Ascending aorta (tissue), 2 donors: ENCODE measurements at places on chromosomes 13 and 19. TPM values are rescaled to one million over a fixed set of nuclear protein-coding genes. Genes with fewer than 3 reads are reported as not detected.

GRCh38 chr19:15516363-15516762, 8.0 kb downstream of the CYP4F22 start:
- no peaks in the 10 kb centered on the region for H3K36me3 ChIP-seq
- no peaks in the 10 kb centered on the region for H3K4me1 ChIP-seq
- H3K27ac ChIP-seq: no peak overlapping the region
- DNase-seq: no peak
- no peak overlapping the region for H3K4me3 ChIP-seq

DNA sequence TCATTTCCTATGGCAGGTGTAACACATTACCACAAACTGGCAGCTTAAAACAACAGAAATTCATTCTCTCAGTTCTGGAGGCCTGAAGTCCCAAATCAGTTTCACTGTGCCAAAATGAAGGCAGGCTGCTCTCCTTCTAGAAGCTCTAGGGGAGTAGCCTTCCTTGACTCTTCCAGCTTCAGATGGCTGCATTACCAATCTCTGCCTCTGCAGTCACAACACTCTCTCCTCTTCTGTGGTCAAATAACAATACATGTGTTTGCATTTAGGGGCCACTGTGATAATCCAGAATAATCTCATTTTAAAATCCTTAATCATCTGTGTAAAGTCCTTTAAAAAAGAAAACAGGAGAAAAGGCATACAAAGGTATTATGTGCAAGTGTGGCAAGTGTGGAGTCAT, 7.8 kb downstream of the DIAPH3 start:
- H3K27me3 ChIP-seq: no peaks in the 10 kb centered on the region
- no peak for DNase-seq
- no peak overlapping the region for H3K4me3 ChIP-seq
- no peak overlapping the region for H3K27ac ChIP-seq
- H3K4me1 ChIP-seq: no peaks in the 10 kb centered on the region

GRCh38 chr19:40622773-40623075, 21.6 kb downstream of the LTBP4 start:
- peak overlapping the region; percentile 12 for H3K27ac ChIP-seq
- no peak for DNase-seq
- H3K4me1 ChIP-seq: no peaks in the 10 kb centered on the region
- H3K36me3 ChIP-seq: peaks cover 69% of the 10 kb centered on the region
- no peaks in the 10 kb centered on the region for H3K27me3 ChIP-seq

GRCh38 chr13:98890925-98891324, 86.9 kb downstream of the DOCK9 start:
- H3K36me3 ChIP-seq: peaks cover 10% of the 10 kb centered on the region
- no peaks in the 10 kb centered on the region for H3K27me3 ChIP-seq
- H3K4me1 ChIP-seq: no peaks in the 10 kb centered on the region
- H3K27ac ChIP-seq: no peak overlapping the region

GRCh38 chr19:58480831-58481230, 4.7 kb downstream of the ZNF446 start:
- H3K27me3 ChIP-seq: no peaks in the 10 kb centered on the region
- H3K36me3 ChIP-seq: peaks cover 24% of the 10 kb centered on the region
- no peak overlapping the region for H3K27ac ChIP-seq

DNA sequence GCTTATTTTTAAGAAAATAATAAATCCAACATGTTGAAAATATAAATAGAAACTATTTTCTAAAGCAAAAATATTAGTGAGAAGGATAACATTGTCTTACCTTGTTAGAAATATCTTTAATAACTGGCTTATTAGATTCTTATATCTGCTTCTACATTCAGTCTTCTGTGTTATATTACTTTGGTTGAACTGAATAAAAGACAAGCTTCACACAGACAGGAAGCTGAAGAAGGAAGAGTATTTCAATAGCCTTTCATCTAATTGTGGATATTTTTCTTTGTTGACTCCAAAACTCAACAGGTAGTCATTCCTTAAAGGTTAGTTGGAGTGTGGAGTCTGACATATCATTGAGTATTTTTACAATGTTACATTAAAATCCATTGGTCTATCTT, 10.9 kb downstream of the SETDB2 start:
- no peaks in the 10 kb centered on the region for H3K4me1 ChIP-seq
- DNase-seq: no peak
- no peak overlapping the region for H3K4me3 ChIP-seq
- no peaks in the 10 kb centered on the region for H3K27me3 ChIP-seq
- no peak overlapping the region for H3K27ac ChIP-seq
- no peaks in the 10 kb centered on the region for H3K36me3 ChIP-seq

DNA sequence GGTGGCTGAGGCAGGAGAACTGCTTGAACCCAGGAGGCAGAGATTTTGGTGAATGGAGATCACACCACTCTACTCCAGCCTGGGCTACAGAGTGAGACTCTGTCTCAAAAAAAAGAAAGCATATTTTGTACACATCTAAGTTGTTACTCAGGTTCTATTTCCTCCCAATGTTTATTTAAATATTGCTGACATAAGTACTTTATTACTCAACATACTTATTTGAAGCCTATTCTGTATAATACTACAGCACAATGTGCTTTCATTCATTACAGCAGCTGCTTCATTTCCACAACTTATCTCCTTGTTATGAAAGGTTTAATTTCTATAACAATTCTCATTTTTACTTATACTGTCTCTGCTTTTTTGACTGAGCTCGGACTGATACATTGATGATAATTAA, 495.7 kb downstream of the SLITRK1 start:
- H3K4me3 ChIP-seq: no peak overlapping the region
- H3K27me3 ChIP-seq: no peaks in the 10 kb centered on the region
- no peak overlapping the region for H3K27ac ChIP-seq
- DNase-seq: no peak
- no peaks in the 10 kb centered on the region for H3K4me1 ChIP-seq
- H3K36me3 ChIP-seq: no peaks in the 10 kb centered on the region

DNA sequence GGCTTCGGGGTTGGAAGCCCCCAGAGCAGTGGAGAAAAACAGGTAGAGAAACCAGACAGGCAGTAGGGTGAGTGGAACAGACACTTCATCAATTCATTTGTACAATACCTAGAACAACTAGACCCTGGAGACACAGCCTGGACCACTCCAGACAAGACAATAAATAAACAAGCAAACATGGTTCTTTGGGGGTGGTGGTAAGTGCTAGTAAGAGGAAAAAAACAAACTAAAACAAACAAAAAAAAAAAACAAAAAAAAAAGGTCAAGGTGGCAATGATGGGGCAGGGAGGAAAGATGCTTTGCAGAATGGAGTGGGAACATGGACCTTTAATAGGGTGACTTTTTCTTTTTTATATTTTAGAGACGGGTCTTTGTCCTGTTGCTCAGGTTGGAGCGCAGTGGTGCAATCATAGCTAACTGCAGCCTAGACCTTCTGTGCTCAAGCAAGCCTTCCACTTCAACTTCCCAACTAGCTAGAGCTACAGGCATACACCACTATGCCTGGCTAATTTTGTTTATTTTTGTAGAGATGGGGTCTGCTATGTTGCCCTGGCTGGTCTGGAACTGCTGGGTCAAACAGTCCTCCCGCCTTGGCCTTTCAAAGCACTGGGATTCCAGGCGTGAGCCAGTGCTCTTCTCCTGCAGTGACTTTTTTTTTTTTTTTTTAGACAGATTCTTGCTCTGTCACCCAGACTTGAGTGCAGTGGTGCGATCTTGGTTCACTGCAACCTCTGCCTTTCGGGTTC, 3.1 kb downstream of the JUNB start:
- peaks cover 5% of the 10 kb centered on the region for H3K4me1 ChIP-seq
- peak overlapping the region; percentile 83 for H3K4me3 ChIP-seq
- H3K27me3 ChIP-seq: no peaks in the 10 kb centered on the region

GRCh38 chr19:47676811-47677210, 36.4 kb upstream of the EHD2 start:
- no peak for DNase-seq
- peaks cover 76% of the 10 kb centered on the region for H3K36me3 ChIP-seq
- H3K27ac ChIP-seq: no peak overlapping the region
- no peaks in the 10 kb centered on the region for H3K27me3 ChIP-seq

DNA sequence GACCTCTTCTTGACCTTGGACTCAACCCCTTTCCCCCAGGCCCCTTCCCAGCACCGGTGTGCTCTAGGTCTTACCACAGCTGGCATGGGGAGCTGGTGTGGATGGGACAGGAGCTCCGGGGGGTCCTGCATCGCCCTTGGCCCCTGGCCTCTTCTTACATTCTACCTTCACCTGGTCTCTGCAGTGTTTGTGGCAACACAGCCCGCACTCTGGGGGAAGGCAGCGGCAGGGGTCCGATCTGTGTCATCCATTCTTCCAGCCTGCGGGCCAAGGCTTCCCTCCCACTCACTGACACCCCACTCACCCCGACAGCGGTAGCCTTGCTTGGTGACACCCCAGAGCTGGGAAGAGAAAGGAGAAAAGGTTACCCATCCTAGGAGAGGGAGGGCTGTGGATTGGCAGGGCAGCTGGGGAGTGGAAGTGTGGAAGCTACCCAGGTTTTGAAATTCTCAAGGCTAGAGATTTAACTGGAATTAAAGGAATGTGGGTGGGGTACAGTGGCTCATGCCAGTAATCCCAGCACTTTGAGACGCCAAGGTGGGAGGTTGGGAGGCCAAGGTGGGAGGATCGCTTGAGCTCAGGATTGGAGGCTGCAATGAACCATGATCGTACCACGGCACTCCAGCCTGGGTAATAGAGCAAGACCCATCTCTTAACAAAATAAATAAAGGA, 8.3 kb downstream of the FAM98C start:
- no peak overlapping the region for H3K27ac ChIP-seq
- H3K4me3 ChIP-seq: no peak overlapping the region
- DNase-seq: no peak
- no peaks in the 10 kb centered on the region for H3K27me3 ChIP-seq
- H3K36me3 ChIP-seq: peaks cover 12% of the 10 kb centered on the region

GRCh38 chr13:49836516-49836915, 44.0 kb upstream of the KPNA3 start:
- no peak overlapping the region for H3K27ac ChIP-seq
- H3K4me1 ChIP-seq: no peaks in the 10 kb centered on the region
- no peaks in the 10 kb centered on the region for H3K27me3 ChIP-seq

DNA sequence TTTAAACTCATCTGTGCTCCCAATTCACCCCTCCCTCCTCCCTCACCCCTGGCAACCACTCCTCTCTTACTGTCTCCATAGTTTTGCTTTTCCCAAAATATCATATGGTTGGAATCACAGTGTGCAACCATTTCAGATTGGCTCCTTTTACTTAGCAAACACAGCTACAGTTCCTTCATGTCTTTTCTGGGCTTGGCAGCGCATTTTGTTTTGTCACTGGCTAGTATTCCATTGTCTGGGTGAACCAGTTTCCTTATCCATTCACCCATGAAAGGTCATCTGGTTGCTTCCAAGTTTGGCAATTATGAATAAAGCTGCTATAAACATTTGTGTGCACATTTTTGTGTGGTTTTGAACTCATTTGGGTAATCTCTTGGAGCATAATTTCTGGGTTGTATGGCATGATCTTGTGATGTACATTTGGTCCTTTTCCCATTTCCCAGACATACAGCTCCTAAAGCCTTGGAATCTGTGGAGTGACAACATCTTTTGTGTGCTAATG, 23.9 kb upstream of the GAS6 start:
- H3K4me1 ChIP-seq: peaks cover 23% of the 10 kb centered on the region
- no peak for DNase-seq
- no peak overlapping the region for H3K4me3 ChIP-seq
- H3K27ac ChIP-seq: peak overlapping the region; percentile 26
- no peaks in the 10 kb centered on the region for H3K27me3 ChIP-seq

DNA sequence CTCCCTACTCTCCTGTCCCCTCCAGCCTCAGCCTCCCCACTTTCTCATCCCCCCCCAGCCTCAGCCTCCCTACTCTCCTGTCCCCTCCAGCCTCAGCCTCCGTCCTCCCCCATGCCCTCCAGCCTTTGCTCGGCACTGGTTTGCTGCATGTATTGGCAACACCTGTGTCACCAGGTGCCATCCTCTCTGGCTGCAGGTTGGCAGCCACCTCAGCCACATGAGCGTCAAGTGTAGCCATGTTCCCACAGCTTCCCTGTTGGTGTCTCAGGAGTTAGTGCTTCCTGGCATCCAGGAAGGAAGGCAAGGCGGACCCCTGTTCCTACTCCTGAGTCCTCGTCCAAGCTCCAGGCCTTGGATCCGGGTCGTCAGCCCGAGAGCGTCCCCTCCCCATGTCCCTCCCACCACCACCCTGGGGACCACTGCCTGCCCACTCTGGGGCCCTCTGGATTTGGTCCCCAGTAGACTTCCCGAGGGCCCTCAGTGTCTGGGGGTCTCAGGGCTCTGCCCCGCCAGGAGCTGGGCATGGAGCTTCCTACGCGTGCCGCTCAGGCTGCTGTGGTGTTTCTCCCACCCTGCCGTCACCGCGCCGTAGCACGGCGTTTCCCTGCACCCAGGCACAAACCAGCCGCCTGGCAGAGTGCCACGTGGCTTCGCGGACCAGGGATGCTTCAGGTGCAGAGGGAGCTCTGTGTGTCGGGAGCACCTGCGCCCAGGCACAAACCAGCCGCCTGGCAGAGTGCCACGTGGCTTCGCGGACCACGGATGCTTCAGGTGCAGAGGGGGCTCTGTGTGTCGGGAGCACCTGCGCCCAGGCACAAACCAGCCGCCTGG, 128.3 kb upstream of the MCF2L start:
- H3K27me3 ChIP-seq: no peaks in the 10 kb centered on the region
- H3K4me1 ChIP-seq: peaks cover 3% of the 10 kb centered on the region
- no peak overlapping the region for H3K4me3 ChIP-seq
- DNase-seq: no peak
- H3K36me3 ChIP-seq: peaks cover 7% of the 10 kb centered on the region
- no peak overlapping the region for H3K27ac ChIP-seq

- no peaks in the 10 kb centered on the region for H3K36me3 ChIP-seq
- no peaks in the 10 kb centered on the region for H3K4me1 ChIP-seq
- DNase-seq: no peak
- H3K27me3 ChIP-seq: no peaks in the 10 kb centered on the region
- no peak overlapping the region for H3K4me3 ChIP-seq
Measured at GRCh38 chr13:34815526-34815925, 126.5 kb upstream of the NBEA start.

- H3K4me1 ChIP-seq: no peaks in the 10 kb centered on the region
- H3K4me3 ChIP-seq: no peak overlapping the region
- H3K36me3 ChIP-seq: peaks cover 8% of the 10 kb centered on the region
- no peak overlapping the region for H3K27ac ChIP-seq
- no peaks in the 10 kb centered on the region for H3K27me3 ChIP-seq
Measured at GRCh38 chr13:113327766-113328471, 30.9 kb downstream of the LAMP1 start.

DNA sequence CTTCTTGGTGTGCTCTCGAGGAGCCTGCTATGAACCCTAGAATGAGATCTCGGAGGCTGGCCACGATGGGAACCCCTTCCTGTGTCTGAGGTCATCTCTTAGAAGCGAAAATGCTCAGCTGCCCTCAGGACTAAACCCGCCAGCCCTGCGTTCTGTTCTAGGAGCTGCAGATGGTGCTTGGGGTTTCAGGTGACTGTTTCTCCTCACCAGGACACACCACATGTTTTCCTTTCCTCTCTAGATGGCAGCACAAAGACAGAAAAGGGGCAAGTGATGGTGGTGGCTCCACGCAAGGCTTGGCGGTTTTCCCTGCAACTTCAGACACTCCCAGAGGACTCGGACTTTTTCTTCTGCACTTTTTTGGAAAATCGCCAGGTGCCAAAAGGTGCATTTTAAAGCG, 60.1 kb downstream of the RNASEH2B start:
- no peak overlapping the region for H3K4me3 ChIP-seq
- no peaks in the 10 kb centered on the region for H3K27me3 ChIP-seq
- no peak for DNase-seq
- no peaks in the 10 kb centered on the region for H3K4me1 ChIP-seq
- peaks cover 6% of the 10 kb centered on the region for H3K36me3 ChIP-seq
- H3K27ac ChIP-seq: no peak overlapping the region

GRCh38 chr13:112733661-112734379, 44.0 kb downstream of the ATP11A start:
- no peaks in the 10 kb centered on the region for H3K4me1 ChIP-seq
- H3K4me3 ChIP-seq: no peak overlapping the region
- no peak for DNase-seq
- no peaks in the 10 kb centered on the region for H3K27me3 ChIP-seq

Gene FAAP24
- total RNA-seq: not detected

Gene ZNF112
- 0.11 TPM for total RNA-seq

Gene DNAJC15
- 2.3 TPM for total RNA-seq

Gene SPIB
- total RNA-seq: not detected

Gene CDADC1
- total RNA-seq: 0.96 TPM
